ENCODE measurements at places on chromosomes 5 and 9.

- DNase-seq, result no peak
Observed at GRCh38 chr9:35490155-35490909, 421 bp downstream of the RUSC2 start.

DNA sequence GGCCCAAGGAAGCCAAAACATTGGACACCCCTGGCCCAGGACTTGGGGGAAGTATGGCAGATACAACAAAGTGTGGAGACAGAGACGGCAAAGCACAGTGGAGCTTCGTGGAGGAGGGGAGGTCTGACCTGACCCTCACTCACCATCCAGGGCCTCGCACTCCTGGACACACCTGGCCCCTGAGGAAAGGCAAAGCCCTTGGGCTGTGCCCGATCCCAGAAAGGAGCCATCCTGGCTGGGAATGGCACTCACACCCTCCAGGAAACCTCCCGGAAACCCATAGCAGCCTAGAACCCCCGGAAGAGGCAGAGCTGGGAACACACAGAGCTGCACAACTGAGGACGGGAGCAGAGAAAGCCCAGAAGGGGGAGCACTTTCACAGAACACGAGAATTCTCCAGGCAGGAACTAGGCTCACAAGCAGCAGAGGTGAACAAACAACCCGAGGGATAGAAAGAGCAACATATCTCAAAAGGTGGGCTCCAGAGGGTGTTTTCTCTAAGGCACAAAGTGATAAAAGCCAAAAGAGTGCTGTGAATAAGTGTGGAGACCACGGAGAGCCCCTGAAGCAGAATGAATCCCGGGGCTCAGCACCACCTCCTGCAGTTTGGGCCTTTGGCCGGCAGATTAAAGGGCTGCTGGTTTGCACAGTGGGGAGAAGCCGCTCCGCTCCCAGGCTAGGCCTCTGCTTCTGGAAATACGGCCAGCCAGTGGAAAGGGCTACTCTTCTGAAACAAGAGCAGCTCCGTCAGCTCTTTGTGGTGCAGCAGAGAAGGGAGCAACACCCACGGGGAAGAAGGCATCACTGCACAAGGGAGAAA, 108.2 kb downstream of the UBE2R2 start:
- no peak for DNase-seq

DNA sequence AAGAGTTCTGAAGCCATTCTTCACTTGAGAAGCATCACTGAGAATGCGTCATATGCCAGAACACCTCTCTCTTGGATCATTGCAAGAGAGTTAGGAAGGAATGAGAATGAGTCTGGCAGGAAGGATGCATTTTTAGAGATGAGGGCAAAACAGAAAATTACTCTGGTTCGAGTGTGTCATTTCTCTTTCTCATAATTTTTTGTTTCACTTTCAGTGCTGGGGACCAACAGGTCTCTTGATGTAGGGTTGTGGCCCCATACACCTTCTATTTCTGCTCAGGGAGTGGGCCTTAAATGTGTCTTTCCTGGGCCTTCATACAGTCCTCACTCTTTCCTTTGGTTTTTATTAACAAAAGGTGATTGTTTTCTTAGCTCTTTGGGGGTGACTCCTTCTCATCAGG, 302.4 kb downstream of the NR3C1 start:
- DNase-seq, result no peak

GRCh38 chr9:111805830-111806241, 11.1 kb upstream of the SHOC1 start:
- DNase-seq, result no peak

GRCh38 chr9:121807823-121808278, 156.4 kb downstream of the DAB2IP start:
- no peak for DNase-seq

GRCh38 chr5:75020016-75020656, 32.2 kb downstream of the GCNT4 start:
- DNase-seq, result no peak

DNA sequence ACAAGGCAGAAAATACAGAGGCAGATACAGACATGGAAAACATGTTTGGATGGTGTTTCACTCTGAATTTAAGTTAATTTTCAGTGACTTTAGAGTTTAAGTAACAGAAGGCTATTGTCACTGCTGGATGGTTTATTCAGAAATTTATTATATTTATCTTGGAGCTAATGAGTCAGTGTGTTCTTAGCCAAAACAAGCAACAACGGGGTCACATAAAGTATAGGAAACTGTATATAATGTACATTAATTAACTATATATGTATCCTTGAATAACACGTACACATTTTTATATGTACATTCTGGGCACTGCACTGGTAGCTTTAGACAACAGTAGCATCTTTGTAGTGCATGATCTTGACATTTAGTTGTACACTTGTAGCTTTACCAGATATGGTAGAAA, 30.7 kb downstream of the CYLC2 start:
- DNase-seq, result no peak

Measured in mesothelial cell of epicardium (in vitro differentiated cells).